ENCODE measurements at places on chromosomes 5 and 9.

GRCh38 chr9:77939149-77939668 is 92.4 kb downstream of the GNAQ start:
- DNase-seq = peak; percentile 67

- DNase-seq = peak; percentile 60
Observed at GRCh38 chr5:76602094-76602726, 21.0 kb downstream of the F2RL2 start.

GRCh38 chr5:61115968-61116367 is 46.3 kb downstream of the SMIM15 start:
- DNase-seq = no peak

DNA sequence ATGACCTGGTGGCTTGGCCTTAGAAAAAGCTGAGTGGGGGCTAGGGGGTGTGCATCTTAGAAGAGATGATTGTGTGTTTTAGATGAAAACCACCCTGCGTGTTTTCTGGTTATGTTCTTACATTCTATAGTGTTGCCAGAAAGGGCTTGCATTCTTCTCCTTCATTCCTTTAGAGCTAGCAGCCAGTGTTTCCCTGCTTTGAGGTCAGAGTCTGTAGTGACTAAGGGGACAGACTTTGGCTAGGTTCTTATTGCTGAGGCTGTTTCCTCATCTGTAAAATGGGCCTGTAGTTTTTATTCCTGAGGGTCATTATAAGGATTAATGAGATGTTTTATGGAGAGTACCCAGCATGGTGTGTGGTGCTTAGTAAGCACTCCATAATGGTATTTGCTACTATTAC is 6.4 kb downstream of the MAST4 start:
- no peak for DNase-seq

- peak; percentile 80 for DNase-seq
Observed at GRCh38 chr9:124260769-124261603, 3.2 kb downstream of the NEK6 start.

GRCh38 chr5:158303275-158303674 is 444.3 kb upstream of the CLINT1 start:
- peak; percentile 2 for DNase-seq
